Stimulated activated CD4-positive, alpha-beta T cell treated with anti-CD3 and anti-CD28 coated beads, Interleukin-1b, Interleukin-23, amount 100 ng/mL, for 48 hours (primary cell): ENCODE measurements at places on chromosomes 6 and 20.

- DNase-seq = no peak
These were observed 47.0 kb upstream of the PREP start for GRCh38 chr6:105449756-105450390.

DNA sequence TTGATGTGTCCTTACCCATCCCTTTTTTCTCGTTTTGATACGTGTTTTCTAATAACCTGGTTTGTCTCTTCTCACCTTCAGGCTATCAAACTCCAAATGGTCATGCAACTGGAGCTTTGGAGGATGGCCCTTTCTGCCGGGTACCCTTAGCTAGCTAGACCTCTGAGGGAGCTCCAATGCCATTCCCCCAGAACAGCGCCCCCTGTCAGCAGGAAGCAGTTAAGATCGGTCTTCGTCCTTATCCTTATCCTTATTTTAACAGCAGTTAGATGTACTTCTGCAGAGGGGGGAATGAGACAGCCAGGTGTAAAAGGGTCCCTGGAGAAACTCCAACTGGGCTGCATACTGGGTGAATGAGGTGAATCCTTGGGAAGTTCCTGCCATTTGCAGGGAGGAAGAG is 37.2 kb downstream of the SEL1L2 start:
- no peak for DNase-seq

DNA sequence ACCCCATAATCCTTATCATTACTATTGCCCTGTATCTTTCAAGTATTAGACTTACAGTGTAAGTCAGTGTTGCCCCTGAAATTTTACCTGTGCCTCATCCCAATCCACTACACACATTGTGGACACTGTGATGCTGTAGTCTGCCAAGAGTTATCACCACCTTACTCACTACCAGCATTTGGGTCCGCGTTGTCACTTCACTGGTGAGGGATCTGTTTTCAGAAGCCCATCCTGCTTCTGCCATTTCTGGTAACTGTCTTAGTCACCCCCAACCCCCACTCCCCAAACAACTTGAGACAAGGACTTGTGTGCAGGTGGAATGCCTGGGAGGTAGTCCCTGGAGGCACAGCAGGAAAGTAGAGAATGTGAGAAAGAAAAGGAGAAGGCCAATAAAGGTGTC is 6.0 kb upstream of the RAB44 start:
- peak; percentile 22 for DNase-seq

DNA sequence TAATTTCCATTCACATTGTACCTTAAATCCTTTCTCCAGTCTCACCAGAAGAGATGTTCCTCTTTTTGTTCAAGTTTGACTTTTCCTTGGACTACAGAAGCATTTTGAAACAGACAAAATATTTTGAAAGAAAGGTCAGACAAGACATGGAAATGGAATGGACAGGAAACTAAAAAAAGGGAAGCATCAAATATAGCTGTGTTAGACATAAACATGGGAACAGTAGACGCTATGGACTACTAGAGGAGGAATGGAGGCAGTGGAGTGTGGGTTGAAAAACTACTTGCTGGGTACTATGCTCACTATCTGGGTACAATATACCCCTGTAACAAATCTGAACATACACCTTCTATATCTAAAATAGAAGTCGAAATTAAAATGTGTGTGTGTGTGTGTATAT is 4.1 kb upstream of the FAM135A start:
- DNase-seq = no peak

DNA sequence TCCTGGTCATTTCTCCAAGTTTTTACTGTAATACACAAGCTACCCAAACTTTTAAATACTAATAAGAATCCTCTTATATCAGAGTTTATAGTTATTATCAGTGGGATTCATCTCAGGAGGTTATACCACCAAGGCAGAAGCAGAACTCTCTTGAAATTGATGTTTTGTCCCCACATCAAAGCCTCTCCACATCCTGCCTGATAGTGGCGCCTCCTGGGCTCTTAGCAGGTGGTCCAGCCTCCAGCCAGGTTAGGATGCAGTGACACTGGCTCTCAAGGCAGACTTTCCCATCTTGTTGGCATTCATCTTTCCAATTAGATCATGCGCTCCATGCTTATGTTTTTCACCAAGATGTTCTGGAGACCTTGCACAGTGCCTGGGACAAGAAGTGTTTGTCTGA is 81.8 kb upstream of the INSM1 start:
- DNase-seq = no peak

DNA sequence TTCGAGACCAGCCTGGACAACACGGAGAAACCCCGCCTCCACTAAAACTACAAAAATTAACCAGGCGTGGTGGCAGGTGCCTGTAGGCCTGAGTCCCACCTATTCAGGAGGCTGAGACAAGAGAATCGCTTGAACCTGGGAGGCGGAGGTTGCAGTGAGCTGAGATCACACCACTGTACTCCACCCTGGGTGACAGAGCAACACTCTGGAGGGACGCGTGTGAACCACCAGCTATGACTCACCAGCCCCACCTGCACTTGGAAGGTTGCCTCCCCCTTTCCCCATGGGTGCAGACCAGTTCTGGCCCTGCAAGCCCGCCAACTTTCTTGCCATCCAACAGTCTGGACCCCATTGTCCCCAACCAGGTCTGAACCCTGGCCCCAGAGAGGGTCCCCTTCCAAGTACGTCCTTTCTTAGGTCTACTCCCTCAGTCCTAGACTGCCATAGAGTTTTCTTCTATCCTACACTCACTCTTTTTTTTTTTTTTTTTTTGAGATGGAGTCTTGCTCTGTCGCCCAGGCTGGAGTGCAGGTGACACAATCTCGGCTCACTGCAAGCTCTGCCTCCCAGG is 29.2 kb downstream of the ATP9A start:
- no peak for DNase-seq

- no peak for DNase-seq
These were observed 601.9 kb downstream of the HTR1B start for GRCh38 chr6:76861403-76861802.

- DNase-seq = peak; percentile 29
These were observed 930 bp downstream of the THBD start for GRCh38 chr20:23048283-23049200.

GRCh38 chr6:166259296-166259977 is 48.8 kb downstream of the PRR18 start:
- no peak for DNase-seq

- no peak for DNase-seq
These were observed 130.5 kb downstream of the HFE start for GRCh38 chr6:26217714-26218075.

DNA sequence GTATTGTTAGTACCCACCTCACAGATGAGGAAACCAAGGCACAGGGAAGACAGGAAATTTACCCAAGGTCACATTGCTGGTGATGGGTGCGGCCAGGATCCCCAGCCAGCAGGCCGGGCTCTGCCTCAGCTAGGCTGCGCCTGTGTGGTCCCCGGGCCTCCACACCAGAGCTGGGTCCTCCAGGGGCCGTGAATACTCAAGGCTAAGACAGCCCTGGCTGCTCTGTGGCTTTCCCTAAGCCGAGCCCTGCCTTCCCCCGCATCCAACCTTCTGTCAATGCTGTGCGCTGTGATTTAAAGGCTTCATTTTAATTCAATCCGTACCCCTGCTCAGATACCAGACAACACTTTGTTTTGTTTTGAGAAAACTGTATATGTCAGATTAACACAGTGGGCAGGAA is 246.7 kb downstream of the TTLL2 start:
- no peak for DNase-seq

- DNase-seq = no peak
These were observed 6.4 kb downstream of the HINT3 start for GRCh38 chr6:125962900-125963497.

DNA sequence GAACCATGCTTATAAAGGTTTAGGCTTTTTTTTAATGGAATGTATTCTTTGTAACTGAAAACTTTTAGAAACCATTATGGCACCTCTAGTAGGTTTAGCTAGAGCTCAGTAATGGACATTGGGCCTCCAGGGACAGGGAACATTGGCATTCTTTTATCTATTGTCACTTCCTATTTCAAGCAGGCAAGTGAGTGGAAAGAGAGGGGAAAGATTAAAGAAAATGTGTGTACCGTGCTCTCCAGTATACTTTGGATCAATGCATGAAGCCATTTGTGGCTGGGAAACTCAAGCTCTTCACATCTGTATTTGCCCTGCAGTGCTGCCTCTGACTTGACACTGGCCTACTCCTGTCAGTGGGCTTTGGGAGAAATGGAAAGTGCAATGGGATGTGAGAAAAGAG is 18.6 kb downstream of the RBM24 start:
- DNase-seq = no peak

GRCh38 chr6:120779441-120779840 is 554.8 kb downstream of the TBC1D32 start:
- DNase-seq = no peak

- DNase-seq = no peak
These were observed 434.4 kb downstream of the HAO1 start for GRCh38 chr20:7505835-7506221.

DNA sequence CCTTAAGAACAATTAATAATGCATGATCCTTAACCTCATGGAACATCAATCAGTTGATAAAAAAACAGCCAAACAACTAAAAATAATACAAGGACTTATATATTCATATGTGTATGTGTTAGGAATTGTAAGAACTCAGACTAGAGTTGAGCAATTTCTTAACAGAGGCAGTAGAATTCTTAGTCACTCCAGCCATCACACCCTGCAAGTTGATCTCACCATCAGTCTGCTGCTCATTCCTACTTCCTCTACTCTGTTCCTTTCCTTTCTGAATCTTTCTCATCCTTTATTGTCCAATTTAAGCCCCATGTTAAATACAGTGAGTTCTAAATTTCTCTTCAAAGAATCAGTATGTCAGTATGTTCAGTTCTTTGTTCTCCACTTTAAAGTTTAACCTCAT is 2.6 kb downstream of the ZNF165 start:
- no peak for DNase-seq

- no peak for DNase-seq
These were observed 242.1 kb downstream of the DLL1 start for GRCh38 chr6:170048615-170049256.

DNA sequence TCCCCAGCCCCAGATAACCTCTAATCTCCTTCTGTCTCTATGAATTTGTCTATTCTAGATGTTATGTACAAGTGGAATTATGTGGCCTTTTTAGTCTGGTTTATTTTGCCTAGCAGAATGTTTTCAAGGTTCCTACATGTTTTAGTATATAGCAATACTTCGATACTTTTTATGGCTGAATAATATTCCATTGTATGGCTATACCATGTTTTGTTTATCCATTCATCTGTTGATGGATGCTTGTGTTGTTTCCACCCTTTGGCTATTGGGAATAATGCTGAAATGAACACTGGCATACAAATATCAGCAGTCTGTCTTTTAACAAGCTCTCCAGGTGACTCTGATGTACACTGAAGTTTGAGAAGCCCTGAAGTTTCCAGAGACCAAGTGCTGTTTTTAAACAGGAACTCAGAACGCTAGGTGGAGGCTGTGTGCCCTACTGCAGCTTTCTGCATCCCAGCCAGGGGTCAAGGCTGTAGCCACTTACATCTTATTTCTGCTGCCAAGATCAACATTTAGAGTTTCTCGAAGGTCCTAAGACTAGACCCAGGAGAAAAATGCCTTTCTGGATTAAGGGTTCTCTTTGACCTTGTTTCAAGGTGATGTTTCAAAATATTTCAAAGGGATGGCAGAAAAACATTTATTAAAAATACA is 123.0 kb downstream of the SOBP start:
- no peak for DNase-seq

DNA sequence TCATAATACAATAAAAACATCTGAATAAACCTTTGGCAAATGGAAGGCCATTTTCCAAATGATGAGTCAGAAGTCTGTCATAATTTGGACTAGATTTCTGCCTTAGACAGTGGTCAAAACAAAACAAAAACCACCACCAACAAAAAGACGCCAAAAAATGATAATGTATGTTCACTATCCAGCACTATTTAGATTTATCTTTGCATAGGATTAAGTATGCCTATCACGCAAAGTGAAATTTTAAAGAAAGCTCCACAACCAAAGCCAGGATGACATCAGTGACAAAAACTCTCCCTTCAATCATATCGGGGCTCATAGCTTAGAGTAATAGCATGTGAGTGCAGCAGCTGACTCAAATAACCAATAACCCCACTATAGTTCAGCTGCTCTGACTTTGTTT is 201.9 kb downstream of the MOXD1 start:
- no peak for DNase-seq

- DNase-seq = no peak
These were observed 33.7 kb downstream of the BCAS4 start for GRCh38 chr20:50828363-50829136.
